ENCODE measurements at places on chromosomes 3 and 15.

- DNase-seq = no peak
Measured at GRCh38 chr3:22209578-22209977, 458.6 kb upstream of the ZNF385D start.

DNA sequence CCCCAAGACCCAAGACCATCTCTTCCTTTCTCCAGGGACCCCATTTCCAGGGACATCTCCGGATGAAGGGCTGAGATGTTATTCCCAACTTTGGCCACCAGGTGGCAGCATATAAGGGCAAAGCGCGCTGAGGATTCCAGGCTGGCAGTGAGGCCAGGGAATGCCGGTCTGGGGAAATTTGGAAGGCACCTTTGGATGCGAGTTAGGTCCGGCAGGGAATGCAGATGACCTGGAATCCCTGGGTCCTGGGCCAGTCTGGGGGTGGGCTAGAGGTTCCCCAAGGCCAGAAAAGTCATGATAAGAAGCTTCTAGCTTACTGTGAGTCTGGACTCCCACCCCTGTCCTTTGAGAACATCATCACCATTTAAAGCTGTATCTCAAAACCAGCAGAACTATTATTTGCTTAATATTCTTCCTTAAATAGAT lies 1.6 kb upstream of the CHST13 start:
- DNase-seq = no peak

DNA sequence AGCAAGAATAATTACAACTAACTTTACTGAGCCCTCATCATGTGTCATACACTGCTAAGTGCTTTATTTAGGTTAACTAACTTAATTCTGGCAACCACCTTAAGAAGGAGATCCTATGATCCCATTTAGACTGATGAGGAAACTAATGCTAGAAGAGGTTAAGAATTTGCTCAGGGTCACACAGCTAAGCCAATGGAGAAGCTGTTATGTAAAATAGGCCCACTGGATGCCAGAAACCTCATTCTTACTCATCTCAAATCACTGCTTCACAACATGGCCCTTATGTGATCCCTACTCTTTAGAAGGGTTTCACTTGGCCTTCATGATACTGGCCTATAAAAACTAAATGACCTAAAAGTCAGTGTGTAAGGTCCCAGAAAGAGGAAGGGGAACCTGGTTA lies 41.2 kb downstream of the IMPG2 start:
- no peak for DNase-seq

- no peak for DNase-seq
Measured at GRCh38 chr3:69321301-69322157, 64.4 kb downstream of the FRMD4B start.

- no peak for DNase-seq
Measured at GRCh38 chr15:29369261-29369660, 99.6 kb upstream of the NSMCE3 start.

GRCh38 chr15:35863655-35864054 lies 317.7 kb upstream of the DPH6 start:
- no peak for DNase-seq

- no peak for DNase-seq
Measured at GRCh38 chr3:126908752-126909275, 74.1 kb upstream of the PLXNA1 start.

GRCh38 chr3:11553436-11554235 lies 90.1 kb downstream of the VGLL4 start:
- DNase-seq = no peak

DNA sequence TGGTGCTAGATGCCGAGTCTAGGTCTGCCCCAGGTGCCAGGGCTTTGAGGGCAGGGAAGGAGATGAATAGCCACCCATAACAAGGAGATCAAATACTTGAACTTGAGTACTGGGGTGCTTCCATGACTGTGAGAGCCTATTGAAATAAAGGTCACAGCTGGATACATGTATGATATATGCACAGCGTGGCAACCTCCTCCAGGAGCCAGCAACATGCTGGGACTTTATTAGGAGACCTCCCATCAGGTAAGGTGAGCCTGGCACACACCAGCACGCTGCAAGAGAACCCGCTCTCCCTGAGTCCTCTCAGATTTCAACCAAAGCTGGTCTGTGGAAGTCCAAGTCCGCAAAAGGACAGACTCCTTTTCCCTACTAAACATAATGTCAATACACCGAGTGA lies 10.5 kb upstream of the HES1 start:
- no peak for DNase-seq

DNA sequence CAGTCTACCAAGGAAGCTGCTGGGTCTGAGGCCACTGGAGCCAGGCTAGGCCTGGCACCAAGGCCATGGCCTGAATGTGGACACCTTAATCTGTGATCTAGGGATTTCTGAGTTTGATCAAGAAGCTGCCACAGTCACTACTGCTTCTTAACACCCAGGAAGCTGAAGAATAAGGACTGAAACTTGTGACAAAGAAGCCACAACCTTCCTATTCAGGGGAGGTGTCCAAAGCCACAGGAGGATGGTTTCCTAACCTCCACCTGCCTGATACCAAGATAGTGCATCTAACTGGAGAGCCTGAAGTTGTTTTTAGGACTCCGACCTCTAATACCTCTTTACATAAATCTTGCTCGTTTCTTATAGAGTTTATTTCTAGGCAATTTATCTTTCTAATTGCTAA lies 5.5 kb upstream of the ANO10 start:
- no peak for DNase-seq

DNA sequence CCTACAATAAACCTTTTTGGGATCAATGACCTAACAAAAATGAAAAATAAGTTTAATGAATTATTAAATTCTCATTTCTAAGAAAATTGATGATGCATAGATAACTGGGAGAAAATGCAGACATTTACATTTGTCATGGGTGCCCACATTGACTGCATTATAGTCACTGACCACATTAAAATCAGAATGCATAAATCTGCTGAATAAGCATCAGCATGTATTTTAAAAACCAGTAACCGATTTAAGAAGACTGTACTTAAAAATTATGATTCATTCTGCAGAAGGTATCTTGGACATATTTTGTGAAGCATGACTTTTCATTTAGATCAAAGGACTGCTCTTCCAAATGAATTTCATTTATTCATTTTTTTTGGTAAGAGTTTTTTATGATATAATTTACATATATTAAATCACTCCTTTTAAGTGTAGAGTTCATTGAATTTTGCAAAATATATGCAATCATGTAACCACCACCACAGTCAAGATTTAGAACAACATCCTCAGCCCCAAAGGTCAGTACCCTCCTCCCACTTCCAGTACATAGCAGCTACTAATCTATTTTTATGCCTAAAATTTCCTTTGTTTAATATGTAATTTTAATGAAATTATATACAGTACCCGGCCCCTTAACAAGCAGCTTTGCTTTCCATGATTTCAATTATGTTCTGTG lies 11.8 kb downstream of the KCNH8 start:
- DNase-seq = no peak

DNA sequence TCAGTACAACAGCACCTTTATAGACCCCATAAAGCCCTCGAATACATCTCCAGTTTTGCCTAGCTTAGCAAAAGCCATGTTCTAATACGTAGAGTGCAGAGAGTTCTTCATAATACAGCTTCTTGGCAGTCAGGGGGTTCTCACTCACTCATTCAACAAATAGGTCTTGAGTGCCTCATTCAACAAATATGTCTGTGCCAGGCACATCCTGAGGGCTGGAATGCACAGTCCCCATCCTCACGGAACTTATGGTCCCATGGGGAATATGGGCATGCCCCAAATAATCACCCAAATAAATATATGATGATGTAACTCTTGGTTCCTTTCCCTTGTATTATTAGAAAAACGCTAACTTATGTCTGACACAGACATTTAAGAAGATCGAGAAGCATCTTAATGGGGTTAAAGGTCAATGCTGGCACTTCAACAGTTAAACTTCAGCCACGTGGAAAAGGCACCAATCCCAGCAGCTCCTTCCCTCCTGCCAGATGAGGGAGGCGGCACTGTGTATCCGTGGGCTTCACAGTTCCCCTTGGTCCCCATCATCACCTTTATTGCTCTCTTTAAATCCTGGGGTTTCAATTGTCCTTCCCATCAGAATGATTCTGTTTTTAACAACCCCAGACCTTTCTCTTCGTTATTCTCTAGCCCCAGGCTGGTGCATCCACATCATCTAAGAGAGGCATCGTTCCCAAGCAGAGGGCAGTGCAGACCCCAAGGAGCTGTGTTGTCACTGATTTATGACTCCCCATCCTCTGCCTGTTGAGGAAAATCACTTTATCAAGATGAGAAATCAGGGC lies 18.9 kb upstream of the SEMA5B start:
- no peak for DNase-seq

GRCh38 chr3:100702082-100702979 lies 7.0 kb upstream of the TFG start:
- DNase-seq = no peak
